ENCODE measurements at places on chromosomes 1 and 21.
A peak's percentile ranks its signal among the peaks of the same experiment; 100 is the strongest.

GRCh38 chr1:153903841-153904455, 18.8 kb downstream of the GATAD2B start:
- no peak for DNase-seq

DNA sequence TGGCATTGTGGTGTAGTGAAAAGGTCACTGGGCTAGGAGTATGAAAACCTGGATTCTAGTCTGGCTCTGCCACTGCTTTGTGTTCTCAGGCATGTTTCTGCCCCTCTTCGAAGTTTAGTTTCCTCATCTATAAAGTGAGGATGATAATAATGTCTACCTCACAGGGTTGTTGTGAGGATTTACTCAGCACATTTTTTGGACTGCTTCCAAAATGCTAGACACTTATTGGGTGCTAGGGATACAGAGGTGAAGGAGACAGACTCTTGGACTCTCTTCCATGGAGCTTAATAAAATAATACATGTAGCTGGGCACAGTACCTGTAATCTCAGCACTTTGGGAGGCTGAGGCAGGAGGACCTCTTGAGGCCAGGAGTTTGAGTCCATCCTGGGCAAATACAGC, 3.6 kb downstream of the KIF2C start:
- DNase-seq: no peak

GRCh38 chr1:40715491-40716059, 24.1 kb downstream of the NFYC start:
- no peak for DNase-seq

GRCh38 chr1:219434285-219434922, 178.5 kb downstream of the ZC3H11B start:
- no peak for DNase-seq

GRCh38 chr1:65009176-65009575, 42.8 kb upstream of the JAK1 start:
- no peak for DNase-seq

DNA sequence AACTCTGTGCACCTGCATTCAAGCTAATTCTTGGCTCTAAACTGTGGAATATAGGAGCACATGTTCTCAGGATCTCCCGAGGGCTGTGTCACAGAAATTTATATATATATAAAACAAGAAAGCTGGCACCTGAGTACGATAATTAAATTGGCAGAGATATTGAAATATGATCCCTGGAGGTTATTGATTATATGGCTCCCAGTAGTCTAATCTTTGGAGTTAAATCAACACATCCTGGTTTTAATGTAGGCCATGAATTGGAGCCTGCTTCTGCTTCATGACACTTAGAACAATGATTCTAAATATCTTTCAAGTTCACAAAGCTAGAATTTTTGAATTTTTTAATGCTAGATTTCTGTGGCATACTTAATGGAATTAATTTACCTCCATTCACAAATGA, 84.3 kb downstream of the CTH start:
- no peak for DNase-seq

- DNase-seq: no peak
Measured at GRCh38 chr1:88150330-88150729, 533.7 kb upstream of the PKN2 start.

- no peak for DNase-seq
Measured at GRCh38 chr1:108533351-108534083, 26.4 kb upstream of the EEIG2 start.

- DNase-seq: no peak
Measured at GRCh38 chr1:77594366-77595112, 87.9 kb downstream of the ZZZ3 start.

DNA sequence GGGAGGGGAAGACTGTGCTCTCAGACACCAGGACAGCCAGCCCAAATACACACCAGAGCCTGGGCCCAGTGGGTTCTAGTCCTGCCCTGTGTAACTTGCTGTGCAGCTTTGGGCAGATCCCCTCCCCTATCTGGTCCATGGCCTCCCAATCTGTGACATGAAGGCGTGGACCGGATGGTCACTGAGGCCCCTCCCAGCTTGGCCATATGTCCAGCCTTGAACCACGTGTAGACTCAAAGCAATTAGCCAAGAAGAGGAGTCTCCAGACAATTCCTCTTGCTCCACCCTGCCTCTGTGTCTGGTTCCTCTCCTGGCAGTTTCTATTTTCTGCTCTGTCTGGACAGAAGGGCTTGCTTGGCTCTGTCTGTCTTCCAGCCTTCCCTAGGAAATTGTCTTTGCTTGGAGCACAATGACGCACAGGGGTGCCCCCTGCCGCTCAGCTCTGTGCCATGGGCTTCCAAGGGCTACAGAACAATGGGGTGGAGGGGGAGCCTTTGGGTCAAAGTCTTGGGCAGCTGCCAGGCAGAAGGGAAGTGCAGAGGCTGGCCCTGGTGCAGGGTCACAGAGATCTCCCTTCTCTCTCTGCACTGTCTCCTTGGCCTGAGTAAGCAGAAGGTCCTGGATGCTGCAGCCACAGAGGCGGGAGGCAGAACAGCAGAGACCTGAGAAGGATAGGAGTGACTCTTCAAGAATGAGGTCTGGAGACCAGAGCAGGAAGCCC, 66.1 kb downstream of the TENT5C start:
- DNase-seq: peak; percentile 70

DNA sequence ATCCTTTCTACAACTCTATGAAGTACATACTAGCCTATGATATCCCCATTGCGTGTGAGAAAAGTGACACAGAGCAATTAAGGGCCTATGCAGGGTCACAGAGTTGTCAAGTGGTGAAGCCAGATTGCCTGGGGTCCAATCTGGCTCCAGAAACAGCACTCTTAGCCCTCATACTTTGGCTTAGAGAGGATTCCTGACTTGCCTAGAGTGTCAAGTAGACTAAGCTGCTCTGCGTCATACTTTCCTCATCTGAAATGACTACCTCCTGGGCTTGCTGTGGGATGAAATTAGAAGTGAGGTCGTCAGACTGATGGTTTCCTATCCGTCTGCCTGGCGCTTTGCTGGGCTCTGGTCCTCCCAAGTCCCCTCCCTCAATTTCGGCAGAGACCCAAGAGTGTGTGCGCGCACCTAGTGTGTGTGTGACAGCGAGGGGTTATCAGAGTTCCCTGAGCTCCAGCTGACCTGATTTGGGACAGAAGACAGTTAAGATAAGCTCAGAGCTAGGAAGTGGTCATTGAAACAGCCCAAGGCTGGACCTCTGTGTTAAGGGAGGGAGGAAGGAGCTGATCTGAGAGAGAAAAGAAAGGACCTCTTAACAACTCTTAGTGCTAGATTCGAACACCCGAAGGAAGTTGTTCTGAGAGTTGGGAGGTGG, 5.4 kb upstream of the NUAK2 start:
- no peak for DNase-seq

- DNase-seq: no peak
Measured at GRCh38 chr1:81217058-81217457, 583.7 kb upstream of the ADGRL2 start.

GRCh38 chr1:48552420-48552819, 80.4 kb upstream of the SPATA6 start:
- no peak for DNase-seq

- DNase-seq: no peak
Measured at GRCh38 chr21:34968414-34969333, 80.4 kb downstream of the RUNX1 start.

- no peak for DNase-seq
Measured at GRCh38 chr1:28601696-28602095, 9.6 kb downstream of the RAB42 start.

DNA sequence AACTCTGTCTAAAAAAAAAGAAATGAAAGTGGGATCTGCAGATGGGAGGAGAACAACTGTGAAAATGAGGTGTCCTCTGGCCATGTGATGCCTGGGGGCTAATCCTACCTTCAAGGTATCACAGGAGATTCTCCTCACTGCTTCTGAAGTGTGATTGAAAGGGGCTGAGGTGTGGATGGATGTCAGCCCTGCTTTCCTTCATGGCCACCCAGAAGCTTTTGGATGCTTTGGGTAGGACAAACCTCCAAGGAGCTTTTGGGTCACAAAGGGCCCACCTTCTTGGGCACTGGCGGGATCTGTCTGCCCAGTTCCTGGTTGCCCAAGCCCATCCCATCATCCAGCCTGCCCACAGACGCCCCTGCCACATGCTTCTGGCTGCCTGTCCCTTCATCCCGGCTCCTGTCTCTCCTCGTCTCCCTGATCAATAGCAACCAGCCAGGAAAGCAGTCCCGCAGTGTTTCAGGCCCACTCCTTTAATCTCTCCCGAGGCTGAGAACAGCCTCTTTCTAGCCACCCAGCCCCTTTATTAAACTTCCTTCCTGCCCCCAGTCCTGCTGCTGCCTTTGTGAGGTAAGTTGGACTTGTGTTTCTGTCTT, 87.2 kb downstream of the MAN1C1 start:
- no peak for DNase-seq

DNA sequence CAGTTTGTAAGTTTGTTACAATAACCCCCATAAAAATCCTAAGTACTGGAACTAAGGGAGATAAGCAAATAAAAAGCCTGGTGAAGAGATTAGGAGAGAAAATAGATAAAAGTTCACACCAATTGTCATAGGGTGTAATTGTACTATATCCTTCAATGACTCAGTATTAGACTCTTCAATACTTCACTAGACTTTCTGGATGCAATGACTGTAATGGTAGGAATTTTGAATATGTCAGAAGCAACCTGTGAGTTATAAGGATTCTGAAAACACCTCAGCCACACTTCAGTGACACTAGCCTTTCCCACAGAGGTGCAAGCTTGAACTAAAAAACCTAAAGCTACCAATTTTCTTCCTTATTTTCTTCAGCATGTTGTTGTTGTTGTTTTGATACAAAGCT, 147.9 kb downstream of the PTGER3 start:
- no peak for DNase-seq

DNA sequence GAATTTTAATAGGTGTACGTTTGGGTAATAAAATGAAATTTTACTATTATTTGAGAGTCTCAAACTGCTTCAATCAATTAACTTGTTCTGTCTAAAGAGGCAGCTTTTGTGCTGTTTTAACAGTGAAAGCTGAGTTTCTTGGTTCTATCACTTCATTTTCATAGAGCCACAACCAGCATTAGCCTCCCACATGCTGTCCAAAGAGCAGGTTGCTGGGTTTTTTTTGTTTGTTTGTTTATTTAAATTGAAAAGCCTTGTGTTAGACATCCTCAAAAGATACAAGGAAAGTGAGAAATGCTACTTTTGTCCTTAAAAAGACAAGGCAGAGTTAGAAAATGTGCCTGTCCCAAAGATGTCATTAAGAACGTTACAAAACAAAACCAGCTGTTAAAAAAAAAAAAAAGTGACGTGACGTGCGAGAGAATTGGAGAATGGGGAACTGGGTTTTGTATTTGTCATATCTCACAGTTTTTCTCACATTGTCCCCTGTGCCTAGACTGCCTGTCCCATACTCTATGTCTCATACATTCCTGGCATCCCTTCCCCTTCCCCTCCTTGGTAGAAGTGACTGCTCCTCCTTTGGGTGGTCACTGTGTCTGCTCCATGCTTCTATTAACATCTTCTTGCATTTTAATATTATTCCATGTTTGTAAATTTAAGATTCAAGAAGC, 63.1 kb upstream of the CD34 start:
- DNase-seq: no peak

GRCh38 chr1:230030122-230030821, 36.8 kb upstream of the GALNT2 start:
- DNase-seq: no peak

GRCh38 chr1:23354245-23354644, 10.2 kb upstream of the HNRNPR start:
- no peak for DNase-seq

- no peak for DNase-seq
Measured at GRCh38 chr1:201024625-201024998, 1.1 kb upstream of the KIF21B start.

DNA sequence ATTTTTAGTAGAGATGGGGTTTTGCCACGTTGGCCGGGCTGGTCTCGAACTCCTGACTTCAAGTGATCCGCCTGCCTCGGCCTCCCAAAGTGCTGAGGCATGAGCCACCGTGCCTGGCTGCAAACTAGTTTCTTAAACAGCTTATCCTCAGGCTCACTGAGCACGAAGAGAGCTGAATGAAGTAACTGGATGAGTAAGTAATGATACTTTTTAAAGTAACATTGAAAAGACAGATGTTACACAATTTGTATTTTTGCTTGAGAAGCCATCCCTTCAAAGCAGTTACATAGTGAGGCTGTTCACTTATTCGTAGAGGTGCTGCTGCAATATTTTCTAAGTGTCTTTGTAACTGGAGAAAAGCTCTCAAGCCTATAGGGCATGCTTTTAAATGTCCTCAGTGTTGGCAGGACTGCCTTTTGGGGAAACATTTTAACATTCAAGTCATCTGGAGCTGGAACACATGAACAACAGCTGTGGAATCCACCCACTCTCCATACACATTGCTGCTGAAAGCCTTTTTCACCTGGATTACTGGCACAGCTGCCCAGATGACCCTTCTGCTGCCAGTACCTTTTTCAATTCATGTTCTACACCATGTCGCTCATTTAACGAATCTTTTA, 2.7 kb upstream of the YBX1 start:
- DNase-seq: no peak
